MCF 10A (cell line): ENCODE measurements at places on chromosomes 3 and 15.
A peak's percentile ranks its signal among the peaks of the same experiment; 100 is the strongest.

GRCh38 chr15:56923174-56923591, 4.7 kb downstream of the TCF12 start:
- H3K27me3 ChIP-seq = no peaks in the 10 kb centered on the region
- peaks cover 27% of the 10 kb centered on the region for H3K4me1 ChIP-seq
- no peak for DNase-seq

- DNase-seq = peak; percentile 85
- H3K27ac ChIP-seq = peak within 1 kb of the TSS; percentile 31
- H3K27me3 ChIP-seq = no peaks in the 10 kb centered on the region
- H3K4me3 ChIP-seq = peak within 1 kb of the TSS; percentile 82
Observed at GRCh38 chr3:3179407-3180094, at the start of gene CRBN. Gene CRBN (minus strand): TSS chr3:3179691. CDS start chr3:3179687, 4 bp downstream.

GRCh38 chr3:194306109-194306686, 44.9 kb downstream of the CPN2 start:
- no peaks in the 10 kb centered on the region for H3K36me3 ChIP-seq
- H3K4me3 ChIP-seq = no peak overlapping the region
- H3K27me3 ChIP-seq = no peaks in the 10 kb centered on the region
- no peak overlapping the region for H3K27ac ChIP-seq

DNA sequence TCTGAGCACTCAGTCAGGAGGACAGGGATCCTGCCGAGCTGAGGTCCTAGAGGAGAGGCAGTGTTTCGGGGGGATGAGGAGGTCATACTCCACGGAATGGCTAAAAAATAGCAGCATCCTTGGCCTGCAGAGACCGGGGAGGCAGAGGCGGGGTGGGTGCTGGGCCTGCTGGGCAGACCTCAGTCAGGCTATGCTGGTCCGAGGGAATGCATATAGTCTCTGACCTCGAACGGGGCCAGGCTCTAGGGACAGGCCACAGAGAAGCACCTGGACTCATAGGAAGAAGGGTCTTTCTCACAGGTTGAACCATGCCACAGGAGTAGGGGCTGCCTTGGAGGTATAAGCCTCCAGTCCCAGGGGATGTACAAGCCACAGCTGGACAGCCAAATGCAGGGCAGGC, 14.0 kb upstream of the SKIC8 start:
- H3K36me3 ChIP-seq = no peaks in the 10 kb centered on the region
- H3K27ac ChIP-seq = no peak overlapping the region
- DNase-seq = no peak
- no peaks in the 10 kb centered on the region for H3K27me3 ChIP-seq

DNA sequence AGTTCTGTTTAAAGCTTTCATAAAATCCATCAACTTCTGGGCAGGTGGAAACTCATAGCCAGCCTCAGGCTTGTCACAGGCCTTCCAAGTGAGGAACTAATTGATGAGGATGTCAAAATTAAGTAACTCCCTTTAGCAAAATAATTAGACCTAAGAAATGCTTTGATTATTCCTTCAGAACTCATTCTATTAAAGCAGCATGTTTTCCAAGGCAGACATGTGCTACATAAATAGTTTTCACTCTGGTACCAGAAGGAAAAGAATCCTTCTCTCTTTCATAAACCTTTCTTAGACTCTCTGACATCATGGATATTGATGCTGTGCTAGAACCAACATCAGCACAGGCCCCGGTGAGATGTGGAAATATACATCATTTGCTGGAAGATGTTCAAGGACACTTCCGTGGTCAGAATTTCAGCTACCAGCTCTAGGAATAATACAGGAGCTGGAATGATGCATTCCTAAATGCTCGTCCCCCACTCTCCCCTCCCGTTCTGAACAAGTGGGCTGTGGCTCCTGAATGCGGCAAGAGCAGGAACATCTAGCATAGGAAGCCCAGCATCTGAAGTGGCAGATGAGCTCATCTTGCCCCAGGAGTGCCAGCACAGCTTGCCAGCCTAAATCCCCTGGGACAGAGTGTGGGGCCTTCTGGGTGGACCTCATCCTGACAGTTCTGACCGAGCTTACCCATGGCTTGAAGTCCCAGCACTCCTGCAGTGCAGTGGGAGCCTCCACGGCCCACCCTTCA, 82.4 kb downstream of the WWTR1 start:
- peaks cover 11% of the 10 kb centered on the region for H3K36me3 ChIP-seq
- peak; percentile 93 for DNase-seq
- H3K27me3 ChIP-seq = no peaks in the 10 kb centered on the region
- H3K4me3 ChIP-seq = peak overlapping the region; percentile 55
- H3K27ac ChIP-seq = peak overlapping the region; percentile 77

GRCh38 chr3:52986049-52986448, 59.8 kb downstream of the SFMBT1 start:
- H3K27ac ChIP-seq = no peak overlapping the region
- no peak for DNase-seq
- no peaks in the 10 kb centered on the region for H3K27me3 ChIP-seq
- peaks cover 15% of the 10 kb centered on the region for H3K4me1 ChIP-seq
- H3K4me3 ChIP-seq = no peak overlapping the region

GRCh38 chr15:41634072-41634626, 26.1 kb upstream of the MGA start:
- no peak overlapping the region for H3K27ac ChIP-seq
- H3K4me3 ChIP-seq = no peak overlapping the region
- no peak for DNase-seq

DNA sequence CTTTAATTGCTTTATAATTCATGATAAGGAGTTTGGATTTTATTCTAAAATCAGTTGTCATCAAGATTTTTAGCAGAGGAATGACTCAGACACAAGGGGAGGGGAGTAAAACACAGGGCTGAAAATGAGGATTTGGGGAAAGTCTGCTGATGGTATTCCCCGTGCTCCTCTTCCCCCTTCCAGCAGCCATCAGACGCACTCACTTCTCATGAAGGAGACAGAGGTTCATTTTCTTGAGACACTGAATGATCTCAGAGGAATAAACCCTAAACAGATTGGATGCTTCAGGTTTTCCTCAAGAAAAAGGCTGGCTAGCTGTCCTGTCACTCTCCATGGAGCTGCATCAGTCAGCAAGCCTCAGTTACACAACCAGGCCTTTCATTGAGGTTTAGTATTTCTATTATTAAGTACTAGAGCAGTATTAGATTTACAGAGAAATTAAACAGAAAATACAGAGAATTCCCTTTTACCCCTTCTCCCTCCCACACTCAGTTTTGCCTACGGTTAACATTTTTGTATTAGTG, 166.4 kb downstream of the C3orf70 start:
- no peak for DNase-seq
- H3K4me1 ChIP-seq = no peaks in the 10 kb centered on the region
- no peaks in the 10 kb centered on the region for H3K27me3 ChIP-seq

DNA sequence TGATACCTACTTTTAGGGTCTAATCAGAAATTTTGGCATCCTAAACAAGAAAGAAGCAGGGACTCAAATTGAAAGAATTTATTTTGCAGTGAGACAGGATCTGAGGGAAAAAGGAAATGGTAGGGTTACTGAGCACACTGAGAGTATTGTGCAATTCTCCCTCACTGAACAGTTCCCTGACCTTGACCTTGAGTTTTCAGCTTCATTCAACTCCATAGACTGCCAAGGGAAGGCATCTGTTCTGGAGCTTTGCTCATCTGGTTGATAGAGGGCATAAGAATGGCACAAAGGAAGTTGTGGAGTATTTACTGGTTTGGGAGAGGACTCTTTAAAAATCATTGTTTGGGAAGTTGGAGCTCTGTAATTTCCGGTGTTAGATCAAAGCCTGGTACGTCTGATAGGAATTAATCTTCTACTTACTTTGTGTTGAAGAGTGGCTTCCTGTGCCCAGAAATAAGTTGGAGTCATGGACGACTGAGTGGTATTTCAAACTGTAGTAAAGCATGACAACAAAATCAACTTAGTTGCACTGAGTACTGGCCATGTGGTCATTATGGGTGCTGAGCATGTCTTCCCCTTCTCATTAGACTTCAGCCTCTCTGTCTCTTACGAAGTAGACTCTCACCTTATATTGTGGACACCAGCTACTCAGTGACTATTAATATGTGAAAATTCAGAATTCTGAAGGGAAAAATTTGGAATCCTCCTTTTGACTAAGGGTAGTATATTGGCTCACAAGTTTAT, 40.8 kb downstream of the CLDN1 start:
- DNase-seq = peak; percentile 20
- no peak overlapping the region for H3K4me3 ChIP-seq
- peaks cover 8% of the 10 kb centered on the region for H3K4me1 ChIP-seq
- H3K27me3 ChIP-seq = no peaks in the 10 kb centered on the region
- H3K27ac ChIP-seq = no peak overlapping the region

GRCh38 chr3:53027254-53027844, 18.5 kb downstream of the SFMBT1 start:
- H3K4me1 ChIP-seq = peaks cover 6% of the 10 kb centered on the region
- H3K27ac ChIP-seq = no peak overlapping the region
- no peaks in the 10 kb centered on the region for H3K36me3 ChIP-seq
- DNase-seq = no peak
- no peaks in the 10 kb centered on the region for H3K27me3 ChIP-seq

GRCh38 chr3:128294999-128295468, 141.8 kb downstream of the EEFSEC start:
- no peaks in the 10 kb centered on the region for H3K36me3 ChIP-seq
- H3K4me1 ChIP-seq = peaks cover 6% of the 10 kb centered on the region
- H3K27me3 ChIP-seq = no peaks in the 10 kb centered on the region
- no peak for DNase-seq

- no peak for DNase-seq
- H3K27me3 ChIP-seq = no peaks in the 10 kb centered on the region
- peaks cover 22% of the 10 kb centered on the region for H3K36me3 ChIP-seq
- no peak overlapping the region for H3K4me3 ChIP-seq
- H3K27ac ChIP-seq = peak overlapping the region; percentile 14
- H3K4me1 ChIP-seq = peaks cover 49% of the 10 kb centered on the region
Observed at GRCh38 chr3:42097566-42097946, 6.4 kb downstream of the TRAK1 start.

DNA sequence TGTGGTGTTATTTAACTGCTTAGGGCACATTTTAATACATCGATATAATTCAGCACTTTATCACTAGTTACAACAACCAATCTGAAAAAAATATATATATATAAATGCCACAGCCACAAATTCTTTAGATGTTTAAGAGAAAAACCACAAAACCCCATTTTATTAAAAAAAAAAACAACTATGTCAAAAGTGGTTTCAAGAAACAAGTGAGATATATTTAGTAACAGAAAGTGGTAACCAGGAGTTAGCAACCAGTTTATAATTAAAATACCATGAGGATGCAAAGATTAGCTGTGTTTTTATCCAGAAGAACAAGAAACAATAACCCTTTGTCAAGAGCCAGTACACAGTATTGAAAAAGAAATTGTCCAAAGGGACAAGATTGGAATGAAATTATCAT, 14.8 kb upstream of the DIPK2A start:
- H3K36me3 ChIP-seq = no peaks in the 10 kb centered on the region
- H3K27me3 ChIP-seq = no peaks in the 10 kb centered on the region
- H3K4me3 ChIP-seq = no peak overlapping the region
- no peaks in the 10 kb centered on the region for H3K4me1 ChIP-seq
- DNase-seq = no peak

DNA sequence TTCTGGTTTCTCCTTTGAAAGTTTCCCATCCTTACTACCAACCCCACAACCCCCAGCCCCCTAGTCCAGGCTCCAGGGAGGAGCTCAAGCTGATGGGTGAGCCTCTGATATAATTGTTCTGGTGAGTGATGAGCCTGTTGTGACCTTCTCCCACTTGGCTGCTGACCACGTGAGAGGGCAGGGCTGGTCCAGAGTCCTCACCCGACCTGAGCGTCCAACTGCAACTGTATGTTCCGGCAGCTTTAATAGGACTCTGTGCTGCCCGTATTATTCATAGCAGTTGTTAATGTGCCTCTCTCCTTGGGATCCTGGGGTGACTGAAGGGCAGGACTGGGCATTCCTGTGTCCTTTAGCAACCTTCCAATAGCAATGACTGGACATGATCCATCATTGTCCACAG, 56.2 kb downstream of the B3GNT5 start:
- no peak overlapping the region for H3K27ac ChIP-seq
- H3K27me3 ChIP-seq = no peaks in the 10 kb centered on the region
- no peaks in the 10 kb centered on the region for H3K36me3 ChIP-seq
- H3K4me1 ChIP-seq = no peaks in the 10 kb centered on the region
- no peak overlapping the region for H3K4me3 ChIP-seq

- peaks cover 12% of the 10 kb centered on the region for H3K27me3 ChIP-seq
- peaks cover 5% of the 10 kb centered on the region for H3K4me1 ChIP-seq
- DNase-seq = no peak
- H3K27ac ChIP-seq = no peak overlapping the region
Observed at GRCh38 chr15:64045774-64046420, 388 bp downstream of the DAPK2 start.

GRCh38 chr3:187193181-187193580, 4.1 kb upstream of the RTP1 start:
- DNase-seq = no peak
- peaks cover 23% of the 10 kb centered on the region for H3K4me1 ChIP-seq
- no peaks in the 10 kb centered on the region for H3K36me3 ChIP-seq
- no peak overlapping the region for H3K4me3 ChIP-seq

DNA sequence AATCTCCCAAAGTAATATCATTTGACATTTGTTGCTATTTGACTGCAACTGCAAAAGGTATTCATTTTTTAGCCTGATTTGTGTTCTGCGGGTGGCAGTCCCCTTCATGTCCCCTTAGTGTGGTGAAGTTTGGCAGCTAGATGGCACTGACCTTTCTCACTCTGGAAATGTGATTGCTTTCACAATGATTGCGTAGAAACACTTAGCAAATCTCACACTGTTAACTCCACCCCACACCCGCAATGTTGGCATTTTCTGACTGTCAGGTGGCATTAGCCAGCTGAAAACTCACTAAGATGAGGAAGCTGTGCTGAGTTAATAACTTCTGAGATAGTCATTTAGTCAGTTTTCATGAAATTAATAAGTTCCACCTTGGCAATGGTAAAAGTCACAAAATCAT, 76.9 kb downstream of the TRIM69 start:
- no peaks in the 10 kb centered on the region for H3K36me3 ChIP-seq
- DNase-seq = no peak
- H3K4me1 ChIP-seq = peaks cover 9% of the 10 kb centered on the region
- H3K27ac ChIP-seq = no peak overlapping the region
- H3K27me3 ChIP-seq = no peaks in the 10 kb centered on the region
- H3K4me3 ChIP-seq = no peak overlapping the region
